ENCODE measurements at places on chromosomes 3 and 15.
A peak's percentile ranks its signal among the peaks of the same experiment; 100 is the strongest.

DNA sequence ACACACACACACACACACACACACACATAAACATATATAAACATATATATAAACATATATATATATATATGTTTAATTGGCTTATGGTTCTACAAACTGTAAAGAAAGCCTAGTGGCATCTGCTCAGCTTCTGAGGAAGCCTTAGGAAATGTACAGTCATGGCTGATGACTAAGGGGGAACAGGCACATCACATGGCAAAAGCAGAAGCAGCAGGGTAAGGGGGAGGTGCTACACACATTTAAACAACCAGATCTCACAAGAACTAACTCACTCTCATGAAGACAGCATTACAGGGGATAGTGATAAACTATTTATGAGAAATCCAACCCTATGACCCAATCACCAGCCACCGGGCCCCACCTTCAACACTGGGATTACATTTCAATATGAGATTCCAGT lies 922.9 kb downstream of the SI start:
- no peak for DNase-seq

DNA sequence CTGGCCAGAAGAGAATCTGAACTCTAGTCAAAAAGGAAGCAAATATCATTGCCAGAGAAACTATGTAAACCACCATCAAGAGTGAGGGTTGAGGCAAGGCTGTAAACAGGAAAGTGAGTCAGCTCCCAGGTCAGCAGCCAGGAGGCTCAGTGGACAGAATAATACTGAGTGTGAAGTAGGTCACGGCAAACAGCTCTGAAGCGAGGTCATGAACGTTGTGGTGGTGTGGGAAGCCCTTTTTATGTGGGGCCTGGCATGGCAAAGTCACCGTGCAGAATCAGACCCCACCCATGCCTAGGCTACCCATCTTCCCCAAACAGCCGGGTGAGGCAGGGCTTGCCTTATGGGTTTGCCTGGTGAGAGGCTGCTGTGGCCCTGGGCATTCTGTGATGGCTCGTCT lies 43.9 kb downstream of the THBS1 start:
- no peak for DNase-seq

DNA sequence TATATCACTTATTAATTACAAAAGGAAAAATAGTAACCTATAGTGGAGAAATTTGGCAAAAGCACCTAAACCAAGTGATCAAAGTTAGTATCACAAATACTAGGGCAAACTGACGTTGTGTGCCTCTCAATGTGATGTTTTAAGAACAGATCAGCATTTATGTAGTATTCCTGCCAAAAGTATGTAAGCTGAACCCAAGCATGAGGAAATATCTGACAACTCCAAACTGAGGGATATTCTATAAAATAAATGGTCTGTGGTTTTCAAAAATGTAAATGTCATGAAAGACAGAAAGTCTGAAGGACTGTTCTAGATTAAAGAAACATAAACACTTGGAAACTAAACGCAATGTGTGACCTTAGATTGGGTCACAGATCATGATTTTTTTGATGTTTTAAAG lies 34.3 kb upstream of the PIK3CA start:
- no peak for DNase-seq

GRCh38 chr15:90902840-90903732 lies at the start of gene MAN2A2:
Gene MAN2A2, plus strand, starts transcription at chr15:90903302. Its CDS starts 906 bp downstream, at chr15:90904208.
- peak; percentile 23 for DNase-seq

DNA sequence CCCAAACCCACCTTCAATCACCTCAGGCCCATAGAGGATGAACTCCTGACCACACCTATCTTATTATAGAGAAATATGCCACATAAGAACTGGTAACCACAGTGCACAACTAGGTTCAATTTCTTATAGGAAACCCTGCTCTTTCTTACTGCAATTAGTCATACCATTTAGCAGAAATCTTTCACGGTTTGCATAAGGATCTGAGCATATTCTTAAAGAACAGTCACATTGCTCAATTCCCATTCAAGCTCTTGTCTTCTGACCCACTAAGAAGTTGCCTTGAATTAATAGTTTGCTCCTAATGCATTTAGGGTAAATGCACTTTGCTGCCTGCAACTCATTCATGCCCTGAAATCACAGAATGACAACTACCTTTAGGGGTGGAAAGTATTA lies 9.2 kb downstream of the ERC2 start:
- no peak for DNase-seq

- no peak for DNase-seq
Observed at GRCh38 chr3:178482981-178483380, 53.3 kb upstream of the KCNMB2 start.

DNA sequence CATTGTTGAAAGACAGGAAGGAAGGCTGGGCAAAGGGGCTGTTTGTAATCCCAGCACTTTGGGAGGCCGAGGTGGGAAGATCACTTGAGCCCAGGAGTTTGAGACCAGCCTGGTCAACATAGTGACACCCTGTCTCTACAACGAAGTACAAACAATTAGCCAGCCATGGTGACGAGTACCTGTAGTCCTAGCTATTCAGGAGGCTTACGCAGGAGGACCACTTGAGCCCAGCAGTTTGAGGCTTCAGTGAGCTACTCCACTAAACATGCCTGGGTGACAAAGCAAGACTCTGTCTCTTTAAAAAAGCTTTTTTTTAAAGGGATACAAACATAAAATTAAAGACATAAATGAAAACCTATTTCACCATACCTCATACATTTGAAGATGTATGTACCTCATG lies 11.1 kb downstream of the SERP1 start:
- no peak for DNase-seq
